IMR-90 (cell line): ENCODE measurements at places on chromosomes 7 and 10.

DNA sequence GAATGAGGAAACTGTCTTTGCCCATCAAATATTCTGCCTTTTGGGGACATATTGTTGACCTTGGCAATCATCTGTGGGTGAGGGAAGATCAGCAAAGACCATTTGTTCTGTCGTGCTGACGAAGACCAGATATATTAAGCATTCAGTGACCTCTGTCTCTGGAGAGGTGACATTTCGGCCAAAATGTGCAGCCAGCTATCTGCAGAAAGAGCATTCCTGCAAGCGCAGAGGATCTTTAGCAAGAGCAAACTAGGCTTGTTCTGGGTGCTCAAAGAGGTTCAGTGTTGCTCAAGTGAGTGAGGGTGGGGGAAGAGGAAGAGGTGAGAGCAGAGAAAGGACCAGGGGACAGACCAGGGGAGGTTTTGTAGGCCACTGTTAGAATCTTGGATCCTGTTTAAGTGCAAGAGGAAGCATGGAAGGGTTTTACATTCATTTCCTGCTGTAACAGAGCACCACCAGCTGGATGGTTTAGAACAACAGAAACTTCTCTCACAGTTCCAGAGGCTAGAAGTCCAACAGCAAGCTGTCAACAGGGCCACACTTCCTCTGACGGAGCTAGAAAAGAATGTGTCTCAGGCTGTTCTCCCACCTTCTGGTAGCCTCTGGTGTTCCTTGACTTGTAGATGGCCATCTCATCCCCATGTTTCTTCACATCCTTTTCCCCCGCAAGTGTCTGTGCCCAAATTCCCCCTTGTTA is 11.2 kb downstream of the C10orf120 start:
- no peaks in the 10 kb centered on the region for H3K27me3 ChIP-seq
- H3K4me1 ChIP-seq, result no peaks in the 10 kb centered on the region
- H3K36me3 ChIP-seq, result no peaks in the 10 kb centered on the region
- no peak for DNase-seq
- no peak overlapping the region for H3K4me3 ChIP-seq
- no peak overlapping the region for H3K27ac ChIP-seq

- no peaks in the 10 kb centered on the region for H3K4me1 ChIP-seq
- peak; percentile 0 for DNase-seq
- peaks cover 9% of the 10 kb centered on the region for H3K27me3 ChIP-seq
- H3K27ac ChIP-seq, result no peak overlapping the region
Measured at GRCh38 chr10:75922435-75922834, 491.0 kb downstream of the LRMDA start.

GRCh38 chr10:129021594-129022304 is 445.3 kb upstream of the MGMT start:
- no peaks in the 10 kb centered on the region for H3K36me3 ChIP-seq
- DNase-seq, result no peak
- no peaks in the 10 kb centered on the region for H3K27me3 ChIP-seq
- H3K4me1 ChIP-seq, result peaks cover 5% of the 10 kb centered on the region; the same call in 1 of the 2 replicates

- H3K4me1 ChIP-seq, result peaks cover 9% of the 10 kb centered on the region
- H3K27me3 ChIP-seq, result peaks cover 60% of the 10 kb centered on the region
- H3K4me3 ChIP-seq, result peak within 1 kb of the TSS; percentile 39
- no peak within 1 kb of the TSS for H3K27ac ChIP-seq
- DNase-seq, result peak; percentile 50
Measured at GRCh38 chr7:28958235-28958979, at the start of gene TRIL. Gene TRIL, minus strand, starts transcription at chr7:28958330. Its CDS starts 284 bp downstream, at chr7:28958046.

DNA sequence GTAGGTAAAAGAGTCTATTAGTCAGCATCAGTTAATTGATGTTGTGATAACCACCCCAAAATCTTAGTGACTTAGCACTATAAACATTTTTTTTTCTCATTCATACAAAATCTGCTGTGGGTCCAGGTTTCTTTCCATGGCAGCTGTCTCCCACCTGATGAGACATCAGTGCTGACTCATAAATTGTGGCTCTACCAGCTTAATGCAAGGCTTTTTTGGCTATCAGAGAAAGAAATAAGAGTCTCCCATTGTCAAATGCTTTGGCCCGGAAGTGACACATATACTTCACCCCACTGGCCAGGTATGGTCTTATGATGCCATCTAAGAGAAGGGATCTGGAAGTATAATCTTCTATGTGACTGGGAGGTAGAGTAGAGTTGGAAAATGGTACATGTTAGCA is 14.5 kb downstream of the DNAJB9 start:
- no peak overlapping the region for H3K4me3 ChIP-seq
- no peaks in the 10 kb centered on the region for H3K27me3 ChIP-seq
- H3K36me3 ChIP-seq, result 0 out of 2 replicates have a peak, but pooled peaks cover under 1% of the 10 kb centered on the region
- DNase-seq, result no peak
- no peaks in the 10 kb centered on the region for H3K4me1 ChIP-seq

DNA sequence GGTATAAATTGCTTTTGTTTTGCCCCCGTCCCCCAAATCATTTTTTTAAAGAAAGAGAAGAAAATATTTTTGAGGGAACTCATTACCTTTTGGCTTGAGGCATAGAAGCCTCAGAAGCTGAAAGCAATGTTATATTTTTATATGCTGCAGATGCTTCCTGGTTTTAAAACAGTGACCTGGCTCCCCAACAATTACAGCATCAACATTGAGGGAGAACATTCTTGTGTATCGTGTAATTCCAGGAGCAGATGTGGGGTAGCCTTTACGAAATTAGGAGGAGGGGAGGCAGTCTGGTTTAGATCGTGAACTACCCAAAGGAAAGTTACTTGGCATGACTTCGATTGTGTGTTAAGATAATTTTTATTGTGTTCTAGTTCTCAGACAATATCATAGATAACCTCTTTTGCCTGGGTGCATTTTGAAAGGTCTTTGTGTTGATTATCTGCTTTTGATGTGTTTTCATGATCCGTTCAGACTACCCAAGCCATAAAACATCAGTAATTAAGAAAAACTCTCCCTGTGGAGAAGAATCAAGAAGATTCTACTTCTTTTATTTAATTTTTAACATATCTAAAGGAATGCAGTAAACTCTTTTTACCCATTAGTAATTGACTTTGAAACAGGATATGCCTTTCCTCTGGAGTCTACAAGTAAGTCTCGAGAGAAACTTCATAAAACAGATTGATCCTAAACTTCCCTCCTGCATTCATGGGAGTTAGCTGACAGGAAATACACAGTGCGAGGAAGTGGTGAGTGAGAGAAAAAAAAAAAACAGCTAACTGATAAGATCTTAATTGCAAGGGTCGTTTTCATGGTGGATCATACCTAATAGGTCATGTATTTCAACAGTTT is 141.4 kb downstream of the KIAA1217 start:
- peak; percentile 79 for DNase-seq
- H3K4me3 ChIP-seq, result no peak overlapping the region
- peaks cover 6% of the 10 kb centered on the region for H3K4me1 ChIP-seq
- no peaks in the 10 kb centered on the region; the same call in none of the 2 replicates for H3K27me3 ChIP-seq
- H3K36me3 ChIP-seq, result no peaks in the 10 kb centered on the region
- H3K27ac ChIP-seq, result peak overlapping the region; percentile 48; the same call in 1 of the 2 replicates

DNA sequence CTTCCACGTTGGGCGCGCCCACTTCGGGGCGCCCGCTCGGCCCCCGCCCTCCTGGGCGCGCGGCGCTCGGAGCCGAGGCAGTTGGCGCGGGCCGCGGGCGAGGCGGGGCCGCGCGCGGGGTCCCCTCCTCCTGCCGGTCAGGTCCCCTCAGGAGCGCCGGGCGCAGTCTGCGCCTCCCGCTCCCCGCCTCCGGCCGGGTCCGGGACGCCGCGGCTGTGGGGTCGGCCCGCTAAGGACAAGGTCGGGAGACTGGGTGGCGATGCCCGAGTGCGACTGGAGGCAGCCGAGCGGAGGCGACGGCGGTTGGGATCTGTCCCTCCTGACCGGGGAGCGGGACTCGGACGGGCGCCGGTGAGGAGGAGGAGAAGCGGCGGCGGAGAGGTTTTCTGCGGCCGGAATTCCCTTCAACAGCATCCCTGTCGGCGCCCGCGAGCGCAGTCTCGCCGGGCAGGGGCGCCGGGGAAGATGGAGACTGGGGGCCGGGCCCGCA is at the start of gene ATRNL1:
Gene ATRNL1, plus strand, starts transcription at position 80 of the 490 bp plus-strand sequence. Its CDS starts 386 bp downstream, at position 466.
- no peaks in the 10 kb centered on the region for H3K4me1 ChIP-seq
- no peaks in the 10 kb centered on the region for H3K36me3 ChIP-seq
- H3K27ac ChIP-seq, result no peak within 1 kb of the TSS
- DNase-seq, result no peak

- DNase-seq, result no peak
- H3K36me3 ChIP-seq, result no peaks in the 10 kb centered on the region
- no peak overlapping the region for H3K27ac ChIP-seq
Measured at GRCh38 chr7:45609180-45609579, 35.0 kb downstream of the ADCY1 start.

DNA sequence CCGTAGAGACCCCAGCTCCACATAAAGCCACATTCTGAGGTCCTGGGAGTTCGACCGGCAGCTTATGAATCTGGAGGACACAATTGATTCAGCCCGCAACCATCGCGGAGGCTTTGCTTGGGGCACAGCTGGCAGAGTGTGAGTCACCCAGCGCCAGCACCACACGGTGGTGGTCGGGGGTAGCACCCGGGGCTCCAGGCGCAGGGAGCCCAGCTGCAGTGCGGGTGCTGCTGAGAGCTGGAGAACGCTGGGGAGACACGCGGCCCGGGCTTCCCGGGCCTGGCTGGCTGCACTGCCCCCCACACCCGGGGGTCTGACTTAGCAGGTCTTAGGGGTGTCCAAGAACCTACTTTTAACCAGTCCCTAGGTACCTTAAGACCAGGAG is 87.9 kb downstream of the PAXIP1 start:
- DNase-seq, result no peak
- peaks cover 13% of the 10 kb centered on the region; the same call in 1 of the 2 replicates for H3K27me3 ChIP-seq
- H3K4me1 ChIP-seq, result no peaks in the 10 kb centered on the region
- no peak overlapping the region for H3K4me3 ChIP-seq
- H3K27ac ChIP-seq, result no peak overlapping the region
- no peaks in the 10 kb centered on the region for H3K36me3 ChIP-seq

DNA sequence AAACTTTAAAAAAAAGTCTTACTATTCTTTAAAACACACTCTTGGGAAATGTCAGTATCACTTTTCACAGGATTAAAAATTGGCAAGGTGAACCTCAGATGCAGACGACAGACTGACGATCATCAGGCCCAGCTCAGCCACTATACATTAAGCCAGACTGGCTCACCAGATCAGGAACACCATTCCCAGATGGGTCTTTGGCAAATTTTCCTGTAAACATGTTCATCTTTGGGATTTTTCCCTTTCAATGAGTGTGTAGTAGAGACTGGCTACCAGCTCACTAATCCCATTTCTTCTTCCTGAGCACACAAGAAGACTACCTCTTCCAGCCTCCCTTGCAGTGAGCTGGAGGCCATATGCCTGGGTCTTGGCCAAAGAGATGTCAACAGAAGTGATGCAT is 142.7 kb upstream of the CHST15 start:
- H3K4me3 ChIP-seq, result no peak overlapping the region
- H3K36me3 ChIP-seq, result no peaks in the 10 kb centered on the region
- DNase-seq, result no peak
- H3K27me3 ChIP-seq, result no peaks in the 10 kb centered on the region
- no peak overlapping the region for H3K27ac ChIP-seq

DNA sequence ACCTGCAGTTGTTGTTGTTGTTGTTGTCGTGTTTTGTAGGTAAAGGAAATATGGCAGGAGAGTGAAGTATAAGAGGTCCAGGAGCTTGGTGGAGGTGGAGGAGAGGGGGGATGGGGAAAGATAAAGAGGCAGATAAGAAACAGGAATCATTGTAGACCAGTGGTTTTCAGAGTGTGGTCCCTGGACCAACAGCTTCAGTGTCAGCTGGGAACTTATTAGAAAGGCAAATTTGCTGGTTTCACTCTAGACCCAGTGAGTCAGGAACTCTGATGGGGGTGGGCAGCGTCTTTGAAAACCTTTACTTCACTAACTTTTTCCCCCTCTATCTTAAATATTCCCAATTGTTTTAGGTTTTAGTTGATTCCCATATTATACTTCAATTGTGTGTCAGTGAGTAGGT is 241.5 kb downstream of the AUTS2 start:
- no peak overlapping the region for H3K4me3 ChIP-seq
- DNase-seq, result no peak
- H3K27me3 ChIP-seq, result no peaks in the 10 kb centered on the region
- H3K4me1 ChIP-seq, result no peaks in the 10 kb centered on the region
- no peaks in the 10 kb centered on the region for H3K36me3 ChIP-seq
- no peak overlapping the region for H3K27ac ChIP-seq

DNA sequence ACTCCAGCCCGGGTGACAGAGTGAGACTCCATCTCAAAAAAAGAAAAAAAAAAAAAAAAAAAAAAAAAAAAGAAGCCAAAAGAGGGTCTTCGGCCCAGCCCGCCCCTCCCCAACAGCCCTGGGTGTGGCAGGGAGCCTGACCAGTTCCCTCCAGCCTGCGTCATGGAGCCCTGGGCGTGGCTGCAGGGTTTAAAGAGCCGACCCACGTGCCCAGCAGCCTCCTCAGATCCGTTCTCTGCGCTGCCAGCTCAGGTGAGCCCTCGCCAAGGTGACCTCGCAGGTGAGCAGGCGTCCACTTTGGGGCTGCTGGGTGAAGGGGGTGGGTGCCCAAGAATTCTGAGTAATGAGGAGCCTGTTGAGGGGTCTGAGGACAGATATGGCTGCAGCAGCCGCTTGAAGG is at the start of gene FXYD4:
Gene FXYD4, plus strand, starts transcription at position 219 of the 400 bp plus-strand sequence. CDS start 2,111 bp downstream, outside the sequence.
- no peaks in the 10 kb centered on the region for H3K36me3 ChIP-seq
- no peak for DNase-seq
- H3K4me3 ChIP-seq, result no peak within 1 kb of the TSS
- H3K27me3 ChIP-seq, result peaks cover 15% of the 10 kb centered on the region
- no peak within 1 kb of the TSS for H3K27ac ChIP-seq
- no peaks in the 10 kb centered on the region for H3K4me1 ChIP-seq

GRCh38 chr7:150382123-150382843 is 3.2 kb downstream of the ZNF775 start:
- DNase-seq, result no peak
- peaks cover 2% of the 10 kb centered on the region; the same call in 1 of the 2 replicates for H3K36me3 ChIP-seq
- H3K4me1 ChIP-seq, result peaks cover 10% of the 10 kb centered on the region
- H3K4me3 ChIP-seq, result no peak overlapping the region
- H3K27me3 ChIP-seq, result no peaks in the 10 kb centered on the region
- H3K27ac ChIP-seq, result no peak overlapping the region

GRCh38 chr10:114498413-114499111 is 94.3 kb upstream of the AFAP1L2 start:
- DNase-seq, result no peak
- H3K27me3 ChIP-seq, result peaks cover 12% of the 10 kb centered on the region
- H3K27ac ChIP-seq, result no peak overlapping the region
- no peaks in the 10 kb centered on the region for H3K36me3 ChIP-seq
